ENCODE measurements at places on chromosomes 13 and 19.

GRCh38 chr13:99737481-99738245, 233.9 kb downstream of the ZIC5 start:
- DNase-seq = no peak

DNA sequence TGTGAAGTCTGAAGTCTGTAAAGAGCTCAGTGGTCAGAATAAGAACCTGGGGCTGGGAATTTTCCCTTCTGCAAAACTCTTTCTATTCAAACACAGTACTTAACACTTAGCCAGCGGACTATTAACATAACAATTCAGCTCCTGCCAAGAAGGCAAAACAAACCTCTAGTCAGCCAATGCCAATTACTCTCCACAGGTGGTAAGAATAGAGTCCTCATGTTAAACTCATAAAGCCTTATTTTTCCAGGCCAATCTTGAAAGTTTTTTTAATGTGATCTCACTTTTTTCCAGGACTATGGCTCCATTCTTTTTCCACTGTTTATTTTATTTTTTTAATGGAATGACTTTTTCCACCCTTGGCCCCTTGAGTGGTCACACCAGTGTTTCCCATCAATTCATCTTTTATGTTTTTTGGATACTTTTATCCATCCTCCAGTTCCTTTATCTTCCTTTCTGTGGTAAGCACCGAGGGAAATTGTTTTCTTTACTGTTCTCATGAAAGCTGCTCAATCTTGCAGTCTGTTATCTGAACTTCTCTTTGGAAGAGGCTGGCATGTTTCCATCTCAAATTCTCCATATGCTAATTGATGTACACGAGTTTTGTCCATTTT, 217.3 kb downstream of the LHFPL6 start:
- no peak for DNase-seq

GRCh38 chr19:41324921-41325639, 15.1 kb downstream of the CCDC97 start:
- no peak for DNase-seq

GRCh38 chr13:78572459-78572858, 30.9 kb downstream of the POU4F1 start:
- DNase-seq = no peak

- no peak for DNase-seq
Measured at GRCh38 chr19:38648769-38649304, 1.4 kb downstream of the ACTN4 start.

Measured in activated T-cell treated with anti-CD3 and anti-CD28 coated beads, Interleukin-2, amount 50 U/mL, for 72 hours (primary cell).